ENCODE measurements at places on chromosomes 2 and 18.
A peak's percentile ranks its signal among the peaks of the same experiment; 100 is the strongest.

- DNase-seq, result no peak
Measured at GRCh38 chr2:195613922-195614321, 43.1 kb upstream of the SLC39A10 start.

DNA sequence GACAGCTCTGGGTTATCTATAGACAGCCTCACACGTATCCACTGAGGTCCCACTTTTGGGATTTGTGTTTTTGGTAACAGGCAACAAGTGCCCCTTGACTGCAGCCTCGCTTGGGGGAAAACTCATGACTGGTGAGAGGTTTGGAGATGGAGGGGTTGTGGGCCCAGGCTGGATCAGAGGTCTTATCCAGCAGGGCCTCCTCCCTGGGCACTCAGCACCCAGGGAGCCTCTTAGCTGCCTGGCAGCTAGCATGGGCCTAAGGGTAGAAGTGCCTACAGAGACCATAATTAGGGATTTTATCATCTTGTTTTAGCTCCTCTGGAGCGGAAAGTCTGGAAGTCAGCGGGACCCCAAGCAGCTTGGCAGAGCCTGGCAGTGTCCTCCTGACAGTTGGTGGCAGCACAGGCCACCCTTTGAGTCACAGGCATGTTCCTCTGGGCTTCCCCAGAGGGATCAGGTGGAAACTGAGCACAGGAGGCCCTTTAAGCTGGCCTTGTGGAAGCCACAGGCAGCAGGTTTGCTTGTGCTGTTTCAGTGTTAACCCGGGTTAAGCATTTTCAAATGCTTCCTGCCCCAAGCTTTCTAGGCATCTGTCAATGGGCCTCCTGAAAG lies 143.1 kb downstream of the KCTD1 start:
- peak; percentile 35 for DNase-seq

GRCh38 chr2:85886590-85886989 lies 2.2 kb downstream of the ST3GAL5 start:
- no peak for DNase-seq

- no peak for DNase-seq
Measured at GRCh38 chr2:227804975-227805374, 8.7 kb upstream of the CCL20 start.

GRCh38 chr2:20657522-20658235 lies 6.8 kb upstream of the HS1BP3 start:
- DNase-seq, result no peak

GRCh38 chr18:55419132-55419946 lies 168.7 kb downstream of the TCF4 start:
- DNase-seq, result no peak

- no peak for DNase-seq
Measured at GRCh38 chr2:10372862-10373240, 70.1 kb downstream of the HPCAL1 start.

DNA sequence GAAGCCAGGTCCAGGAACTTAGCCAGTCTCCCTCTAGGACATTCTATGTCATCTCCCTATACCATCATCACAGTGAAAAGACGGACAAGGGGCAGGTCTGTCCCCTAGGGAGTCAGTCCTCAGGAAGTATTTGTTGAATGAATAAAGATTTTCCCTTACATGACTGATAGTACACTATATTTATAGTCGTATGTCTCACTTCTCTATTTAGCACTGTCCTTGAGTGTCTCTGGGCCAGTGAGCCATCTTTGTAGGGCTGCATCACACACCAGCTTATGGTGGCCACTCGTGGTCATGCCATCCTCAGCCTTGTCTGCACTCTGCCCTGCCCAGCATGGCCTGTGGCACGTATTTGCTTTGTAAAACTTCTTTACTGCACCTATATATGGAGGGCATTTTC lies 25.8 kb downstream of the PTPN18 start:
- no peak for DNase-seq

- DNase-seq, result no peak
Measured at GRCh38 chr2:67579806-67580205, 182.7 kb downstream of the ETAA1 start.

GRCh38 chr2:55169359-55169758 lies 62.7 kb downstream of the CLHC1 start:
- no peak for DNase-seq

- no peak for DNase-seq
Measured at GRCh38 chr2:118122594-118123281, 34.5 kb downstream of the INSIG2 start.

DNA sequence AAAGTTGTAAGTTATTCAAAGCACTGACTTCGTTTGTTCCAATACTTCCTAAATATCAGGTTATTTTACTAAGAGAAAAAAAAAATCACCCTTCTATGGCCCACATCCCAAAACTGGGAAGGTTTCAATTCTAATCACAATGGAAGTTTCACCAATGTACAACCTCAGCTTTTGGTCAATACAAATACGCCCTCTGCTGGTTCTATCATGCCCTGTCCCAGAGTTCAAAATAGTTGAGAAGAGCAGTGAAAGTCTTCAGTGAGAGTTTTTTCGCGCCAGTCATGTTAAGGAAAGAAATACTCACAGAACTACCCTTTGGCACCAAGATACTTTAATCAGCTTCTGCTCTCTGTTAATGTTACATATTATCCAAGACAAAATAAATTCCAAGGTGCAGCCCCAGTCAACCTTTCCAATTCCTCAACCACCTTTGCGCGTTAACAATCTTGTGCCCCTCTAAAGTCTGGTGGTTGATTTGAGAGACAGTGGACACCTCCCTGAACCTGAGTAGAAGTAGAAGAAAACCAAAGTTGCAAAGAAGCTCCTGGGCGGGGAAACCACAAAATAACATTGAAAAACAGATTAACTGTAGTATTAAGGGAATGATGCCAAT lies 59.9 kb downstream of the SUMO1 start:
- DNase-seq, result peak; percentile 84

- no peak for DNase-seq
Measured at GRCh38 chr2:137638932-137639331, 325.3 kb upstream of the HNMT start.

DNA sequence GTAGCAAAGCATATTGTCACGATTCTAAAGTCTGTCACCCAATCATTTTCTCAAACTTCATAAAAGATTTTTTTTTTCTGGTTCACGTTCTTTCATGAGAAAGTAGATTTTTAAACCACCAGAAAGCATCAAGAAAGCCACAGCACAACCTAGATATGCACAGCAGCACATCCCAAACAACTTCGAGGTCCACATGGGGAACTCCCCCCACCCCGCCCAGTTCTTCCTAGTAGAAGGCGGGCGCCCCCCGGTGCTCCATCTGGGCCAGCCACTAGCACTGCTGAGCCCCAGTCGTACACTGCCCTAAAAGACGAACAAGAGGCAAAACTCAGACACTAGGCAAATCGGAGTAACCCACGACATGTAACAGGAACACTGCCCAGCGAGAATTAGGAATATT lies 15.5 kb downstream of the HDLBP start:
- DNase-seq, result no peak

- no peak for DNase-seq
Measured at GRCh38 chr18:73626859-73627258, 520.8 kb downstream of the FBXO15 start.

GRCh38 chr2:221581986-221582385 lies 9.9 kb upstream of the EPHA4 start:
- DNase-seq, result no peak

GRCh38 chr18:11021477-11021876 lies 127.9 kb downstream of the PIEZO2 start:
- no peak for DNase-seq

DNA sequence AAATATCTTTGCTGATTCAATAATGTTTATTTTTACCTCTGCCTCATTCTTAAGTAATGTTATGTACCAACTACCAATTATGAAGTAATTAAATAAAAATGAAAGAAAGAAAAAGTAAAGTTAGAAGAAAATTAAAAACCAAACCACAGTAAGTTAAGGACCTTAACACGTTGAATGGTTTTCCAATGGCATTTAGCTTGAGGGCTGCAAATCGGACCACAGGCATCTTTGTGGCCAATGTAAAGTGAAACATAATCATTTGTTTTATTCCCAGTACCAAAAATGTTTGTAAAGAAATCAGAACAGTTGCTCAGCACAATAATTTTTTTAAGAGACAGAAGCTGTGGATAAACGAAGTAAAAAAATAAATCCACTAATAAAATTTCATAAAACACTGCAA lies 1455.5 kb upstream of the ZEB2 start:
- DNase-seq, result no peak

DNA sequence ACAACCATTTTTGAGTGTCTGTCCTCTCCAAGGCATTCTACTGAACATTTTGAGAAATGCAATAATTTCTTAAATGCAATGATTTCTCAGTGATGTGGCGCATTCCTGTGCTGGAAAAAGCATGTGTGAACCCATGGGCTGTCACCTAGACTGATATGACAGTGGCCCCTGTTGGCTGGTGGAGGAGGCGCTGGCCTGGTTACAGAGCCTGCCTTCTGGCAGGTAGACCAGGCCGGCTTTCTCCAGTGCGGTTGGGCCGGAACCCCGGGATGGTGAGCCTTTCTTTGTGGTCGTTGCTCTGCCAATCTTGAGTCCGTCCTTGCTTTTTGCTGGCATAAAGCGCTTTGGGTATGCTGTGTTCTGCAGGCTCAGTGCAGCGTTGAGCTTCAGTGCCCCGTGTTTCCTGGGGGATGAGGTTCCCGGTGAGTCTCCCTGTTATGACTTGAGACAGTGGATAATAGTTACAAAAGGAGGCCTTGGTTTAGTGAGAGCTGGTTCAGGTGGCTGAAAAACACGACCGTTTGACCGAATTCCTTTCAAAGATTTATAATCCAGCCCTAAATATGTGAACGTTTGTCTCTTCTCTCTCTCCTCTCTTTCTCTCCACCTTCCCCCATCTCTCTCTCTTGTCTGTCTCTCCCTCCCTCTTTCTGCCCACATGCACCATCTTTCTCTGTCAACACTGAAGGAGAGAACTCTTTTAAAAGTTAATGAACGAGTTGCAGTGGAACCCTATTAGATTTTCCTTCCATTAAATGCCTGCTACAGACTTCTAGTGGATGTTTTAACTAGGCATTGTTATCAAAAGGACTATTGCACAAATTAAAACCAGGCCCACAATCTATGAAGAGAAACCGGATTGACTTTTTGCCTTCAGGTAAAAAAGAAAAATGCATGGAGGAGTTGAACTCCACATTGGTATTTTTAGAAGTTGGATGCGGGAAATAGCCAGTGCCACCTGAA lies 34.0 kb downstream of the TSHZ1 start:
- DNase-seq, result no peak

- DNase-seq, result no peak
Measured at GRCh38 chr2:60446413-60447267, 106.8 kb downstream of the BCL11A start.

DNA sequence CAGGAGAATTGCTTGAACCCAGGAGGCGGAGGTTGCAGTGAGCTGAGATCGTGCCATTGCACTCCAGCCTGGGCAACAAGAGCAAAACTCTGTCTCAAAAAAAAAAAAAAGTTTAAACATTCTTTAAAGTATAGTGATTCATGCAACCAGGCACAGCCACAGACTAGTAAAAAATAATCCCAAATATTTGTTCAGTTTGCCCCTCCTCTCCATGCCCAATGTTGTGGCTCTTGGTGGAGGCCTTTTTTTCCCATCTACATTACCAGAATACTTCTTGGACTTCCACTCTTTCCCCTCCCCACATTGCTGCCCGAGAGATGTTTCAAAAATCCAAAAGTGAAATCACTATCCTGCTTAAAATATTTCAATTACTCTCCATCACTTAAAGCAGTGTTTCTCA lies 5.1 kb upstream of the MALT1 start:
- no peak for DNase-seq

DNA sequence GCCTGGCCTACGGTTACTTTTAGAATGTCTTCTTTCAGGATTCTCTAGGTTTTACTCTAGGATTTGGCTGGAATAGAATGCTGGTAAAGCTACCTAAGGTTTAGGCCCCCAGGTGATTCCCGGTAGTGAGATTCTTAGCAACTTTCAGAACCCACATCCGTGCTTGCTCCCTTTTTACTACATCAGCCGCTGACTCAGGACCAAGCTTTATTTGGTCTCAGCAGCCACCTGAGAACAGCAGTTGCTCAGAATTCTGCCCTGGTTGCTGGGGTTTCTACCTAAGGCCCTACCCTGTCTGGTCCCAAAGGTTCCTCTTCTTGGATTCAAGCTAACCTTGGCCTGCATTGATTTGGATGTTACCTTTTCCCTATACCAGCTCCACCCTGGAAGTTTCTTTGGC lies 36.1 kb upstream of the NDUFV2 start:
- no peak for DNase-seq

DNA sequence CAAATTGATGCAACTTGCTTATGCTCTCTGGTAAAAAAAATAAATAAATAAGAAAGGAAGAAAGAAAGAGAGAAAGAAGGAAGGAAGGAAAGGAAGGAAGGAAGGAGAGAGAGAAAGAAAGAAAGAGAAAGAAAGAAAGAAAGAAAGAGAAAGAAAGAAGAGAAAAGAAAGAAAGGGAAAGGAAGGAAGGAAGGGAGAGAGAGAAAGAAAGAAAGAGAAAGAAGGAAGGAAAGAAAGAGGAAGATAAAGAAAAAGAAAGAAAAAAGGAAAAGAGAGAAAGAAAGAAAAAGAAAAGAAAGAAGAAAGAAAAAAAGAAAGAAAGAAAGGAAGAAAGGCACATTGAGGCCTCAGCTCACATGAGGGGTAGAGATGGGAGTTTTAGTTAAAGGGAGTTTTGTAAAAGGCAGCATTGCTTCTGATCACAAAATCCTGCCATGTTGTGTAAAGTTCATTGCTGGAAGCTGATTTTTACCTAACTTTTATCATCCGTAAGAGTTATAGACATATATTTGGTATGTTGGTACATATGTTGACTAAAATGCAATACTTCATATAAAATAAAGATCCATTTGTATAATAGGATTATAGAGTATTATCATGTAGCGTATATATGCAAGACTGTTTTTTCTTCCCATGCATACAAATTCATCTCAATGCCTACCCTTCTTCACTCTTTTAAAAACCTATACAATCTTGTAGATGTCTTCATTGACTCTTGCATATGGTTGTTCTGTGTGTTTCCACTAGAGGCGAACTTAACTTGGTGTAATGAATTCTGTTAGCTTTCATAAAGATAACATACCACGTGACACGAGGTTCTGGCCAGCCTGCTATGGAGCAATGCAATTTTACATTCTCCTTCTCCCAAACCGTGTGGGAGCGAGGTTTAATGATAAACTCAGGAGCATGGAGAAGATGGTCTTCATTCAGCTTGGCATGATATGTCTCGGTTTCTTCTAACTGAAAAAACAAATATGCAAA lies 32.8 kb downstream of the MYOM1 start:
- peak; percentile 73 for DNase-seq

DNA sequence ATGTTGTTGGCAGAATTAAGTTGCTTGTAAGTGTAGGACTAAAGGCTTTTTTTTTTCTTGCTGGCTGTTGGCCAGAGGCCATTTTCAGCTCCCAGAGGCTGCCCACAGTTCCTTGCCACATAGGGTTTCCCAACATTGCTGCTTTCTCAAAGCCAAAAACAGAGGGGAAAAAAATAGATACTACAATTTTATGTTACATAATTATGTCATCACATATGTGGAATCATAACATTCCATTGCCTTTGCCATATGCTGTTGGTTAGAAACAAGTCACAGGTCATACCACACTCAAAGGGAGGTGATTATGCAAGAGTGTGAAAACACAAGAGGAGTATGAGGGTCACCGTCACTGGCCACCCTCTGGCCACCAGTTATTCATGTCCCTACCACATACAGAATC lies 154.5 kb downstream of the RTN4 start:
- no peak for DNase-seq

Data from cardiac muscle cell (in vitro differentiated cells and primary cell).